Astrocyte of the spinal cord (primary cell): ENCODE measurements at places on chromosomes 11 and 22.
A peak's percentile ranks its signal among the peaks of the same experiment; 100 is the strongest.

DNA sequence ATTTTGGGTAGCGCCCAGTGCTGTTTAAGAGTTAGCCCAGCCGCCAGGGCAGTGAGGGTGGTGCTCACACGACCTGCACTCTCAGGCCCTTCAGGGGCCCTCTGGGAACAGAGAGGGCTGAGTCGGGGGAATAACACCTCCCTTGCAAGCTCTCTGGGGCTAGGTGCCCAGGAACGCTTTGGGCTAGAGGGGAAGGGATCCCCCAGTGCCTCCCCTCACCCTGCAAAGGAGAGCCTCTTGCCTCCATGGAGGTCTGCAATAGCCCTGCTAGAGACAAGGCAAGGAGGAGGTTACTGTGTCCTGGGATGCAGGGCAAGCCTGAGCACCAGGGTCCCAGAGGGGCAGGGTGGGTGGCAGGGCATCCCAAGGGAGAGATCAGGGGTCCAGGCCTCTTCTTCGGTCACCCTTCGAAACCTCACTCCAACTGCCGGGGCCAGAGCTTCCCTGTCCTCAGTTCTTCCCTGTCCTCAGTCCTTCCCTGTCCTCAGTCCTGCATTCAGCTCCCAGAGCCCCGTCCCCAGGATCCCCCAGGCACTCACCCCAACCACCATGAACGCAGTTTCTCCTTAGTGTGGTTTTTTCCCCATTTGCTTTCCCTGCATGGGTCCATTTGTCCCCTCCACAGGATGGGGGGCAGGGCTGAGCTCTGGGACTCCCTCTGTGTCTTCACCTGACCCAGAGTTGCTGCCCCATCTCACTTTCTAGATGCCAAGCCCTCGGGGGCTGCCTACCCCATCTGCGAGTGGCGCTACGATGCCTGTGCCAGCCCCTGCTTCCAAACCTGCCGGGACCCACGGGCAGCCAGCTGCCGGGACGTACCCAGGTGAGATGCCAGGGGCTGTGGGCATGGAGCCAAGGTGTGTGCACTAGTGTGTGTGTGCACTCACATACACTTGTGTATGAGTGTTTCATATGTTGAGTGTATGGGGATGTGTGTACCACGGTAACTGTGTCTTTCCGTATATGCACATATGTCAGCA lies 60.8 kb downstream of the OTOG start:
- DNase-seq = no peak

GRCh38 chr11:35101223-35101622 lies 37.7 kb upstream of the CD44 start:
- DNase-seq = no peak

- peak; percentile 19 for DNase-seq
Measured at GRCh38 chr22:40597526-40598430, 38.7 kb downstream of the MRTFA start.

- DNase-seq = no peak
Measured at GRCh38 chr22:49942565-49943404, 17.8 kb upstream of the PIM3 start.

DNA sequence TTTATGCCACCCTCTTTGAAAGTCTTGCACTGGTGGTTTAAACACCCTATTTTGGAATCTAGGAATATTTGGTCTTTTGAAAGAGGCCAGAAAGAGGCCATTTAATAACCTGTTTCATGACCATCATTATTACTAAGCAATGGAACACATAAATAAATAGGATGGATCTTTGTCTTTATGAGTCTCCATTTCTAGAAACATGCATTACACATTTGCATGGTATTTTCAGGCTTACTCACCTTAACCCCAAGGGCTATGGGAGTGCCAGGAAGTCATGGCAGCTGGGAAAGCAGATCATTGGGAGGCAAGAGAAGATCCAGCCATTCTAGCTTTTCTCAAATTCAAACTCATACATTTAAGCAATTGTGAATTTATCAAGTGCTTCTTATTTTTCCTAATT lies 185.8 kb upstream of the POU2AF2 start:
- peak; percentile 23 for DNase-seq

GRCh38 chr22:20312396-20313191 lies 7.3 kb downstream of the DGCR6L start:
- no peak for DNase-seq

GRCh38 chr11:73170140-73170539 lies 28.0 kb upstream of the FCHSD2 start:
- DNase-seq = no peak

GRCh38 chr22:27637604-27638003 lies 164.0 kb downstream of the MN1 start:
- DNase-seq = peak; percentile 20

DNA sequence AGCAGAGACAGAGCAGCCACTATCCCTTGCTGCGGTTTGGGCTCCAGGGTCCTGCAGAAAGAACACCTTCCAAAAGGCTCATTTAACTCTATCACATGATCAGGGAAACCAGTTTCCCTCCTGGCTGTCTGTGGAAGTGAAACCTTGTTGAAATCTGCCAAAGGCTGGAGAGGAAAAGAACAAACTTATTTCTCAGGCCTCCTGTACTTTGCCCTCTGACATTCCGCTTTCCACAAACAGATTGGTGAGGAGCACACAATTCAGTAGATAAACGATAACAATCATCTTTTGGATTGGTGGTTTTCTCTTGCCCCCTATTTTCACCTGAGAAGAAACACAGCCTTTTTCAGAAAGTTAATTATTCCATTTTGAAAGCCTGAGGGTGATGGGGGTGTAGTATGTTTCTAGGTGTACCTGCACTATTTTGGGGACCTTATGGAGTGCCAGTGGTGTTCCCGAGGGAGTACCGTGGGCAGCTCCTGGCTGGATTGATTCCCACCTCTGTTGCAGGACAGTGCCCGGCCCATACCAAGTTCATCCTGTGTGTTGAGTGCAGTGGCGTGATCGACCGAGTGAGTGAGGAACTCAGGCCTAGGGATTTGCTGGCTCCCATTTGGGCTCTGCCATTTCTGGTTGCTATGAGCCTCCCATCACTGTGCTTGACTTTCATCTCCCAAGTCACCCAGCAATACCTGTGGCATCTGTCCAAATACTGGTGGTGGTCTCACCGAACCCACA lies 102.0 kb downstream of the TBC1D22A start:
- DNase-seq = no peak

- DNase-seq = peak; percentile 89
Measured at GRCh38 chr11:130999992-131000770, 83.9 kb upstream of the SNX19 start.

DNA sequence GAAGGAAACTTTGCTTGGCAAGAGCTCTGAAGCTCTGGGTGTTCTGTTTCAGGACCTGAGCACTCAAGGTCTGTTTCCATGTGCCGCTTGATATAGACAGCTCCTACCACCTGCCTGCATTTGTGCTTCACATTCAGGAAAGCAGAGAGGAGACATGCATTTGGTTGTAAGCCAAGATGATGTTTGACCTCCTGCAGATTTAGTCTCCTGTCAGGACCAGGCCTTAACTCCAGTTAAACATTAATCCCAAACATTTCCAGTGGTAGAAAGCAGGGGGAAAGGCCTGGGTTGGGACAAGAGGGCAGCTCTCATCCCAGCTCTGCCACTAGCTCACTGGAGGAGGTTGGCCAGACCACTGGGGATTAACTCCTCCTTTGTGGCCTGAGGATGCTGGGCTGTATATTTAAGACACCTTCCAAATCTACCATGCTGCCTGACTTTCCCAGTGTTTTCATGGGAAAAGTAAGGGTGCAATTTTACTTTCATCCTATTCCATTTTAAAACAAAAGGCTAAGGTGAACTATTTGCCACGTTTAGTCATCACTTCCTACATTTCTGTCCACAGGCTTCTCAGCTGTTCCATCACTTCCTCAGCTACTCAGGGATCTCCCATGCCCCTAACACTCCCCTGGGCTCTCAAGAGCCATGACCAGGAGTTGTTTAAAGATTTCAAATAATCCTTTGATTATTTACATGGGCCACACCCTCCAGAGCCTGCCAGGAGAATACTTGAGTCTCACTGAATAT lies 80.9 kb downstream of the INSC start:
- DNase-seq = no peak

GRCh38 chr22:30459181-30460052 lies 12.4 kb downstream of the SEC14L3 start:
- peak; percentile 14 for DNase-seq

DNA sequence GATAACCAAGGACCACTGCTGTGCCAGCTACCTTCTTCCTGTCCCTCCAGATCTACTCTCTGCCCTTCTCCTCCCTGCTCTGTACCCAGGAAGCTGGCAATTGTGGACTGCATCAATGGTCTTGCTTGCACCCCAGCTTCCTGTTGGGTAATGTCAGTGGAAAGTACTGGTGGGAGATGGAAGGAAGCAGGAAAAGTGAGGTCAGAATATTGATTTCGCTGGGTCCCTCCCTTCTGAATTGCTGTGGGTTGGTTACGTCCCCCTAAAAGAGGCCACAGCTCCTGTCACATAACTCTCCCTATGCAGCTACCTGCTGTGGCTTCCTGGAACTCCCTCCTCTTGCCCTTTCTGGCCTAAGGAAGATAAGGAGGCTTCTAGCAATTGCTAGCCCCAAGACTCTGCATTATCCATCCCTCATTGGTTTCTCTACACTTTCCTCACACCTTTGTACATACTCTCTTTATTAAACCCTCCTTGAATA lies 81.2 kb downstream of the RASSF10 start:
- no peak for DNase-seq

DNA sequence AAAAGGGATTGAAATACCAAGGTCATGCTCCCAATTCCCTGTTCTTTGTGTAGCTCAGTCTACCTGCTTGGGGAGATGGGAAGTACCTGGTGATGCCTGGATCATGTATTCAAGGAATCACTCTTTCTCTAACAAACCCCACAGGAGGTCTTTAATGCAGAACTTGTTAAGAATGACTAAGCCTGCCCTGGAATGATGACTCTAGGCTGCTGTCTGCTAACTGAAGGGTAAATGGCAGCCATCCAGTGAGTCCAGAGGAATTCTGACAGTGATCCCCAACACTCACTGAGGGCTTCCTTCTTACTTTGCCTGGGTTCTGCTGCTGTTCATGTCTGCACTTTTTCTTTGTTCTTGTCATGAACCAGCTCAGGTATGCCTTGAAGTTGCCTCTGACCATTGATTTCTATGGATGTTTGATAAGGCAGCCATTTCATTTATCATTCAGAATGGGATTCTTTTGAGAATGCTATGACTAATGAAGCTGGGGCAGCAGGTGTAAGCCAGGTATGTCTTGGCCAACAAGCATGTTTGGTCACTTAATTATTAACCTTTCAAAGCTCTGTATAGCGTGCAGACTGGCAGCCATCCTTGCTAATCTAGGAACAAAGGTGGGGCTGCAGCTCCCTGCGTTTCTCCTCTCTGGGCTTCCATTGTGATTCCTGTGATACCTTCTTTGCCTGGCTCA lies 11.4 kb downstream of the PRSS23 start:
- peak; percentile 80 for DNase-seq

DNA sequence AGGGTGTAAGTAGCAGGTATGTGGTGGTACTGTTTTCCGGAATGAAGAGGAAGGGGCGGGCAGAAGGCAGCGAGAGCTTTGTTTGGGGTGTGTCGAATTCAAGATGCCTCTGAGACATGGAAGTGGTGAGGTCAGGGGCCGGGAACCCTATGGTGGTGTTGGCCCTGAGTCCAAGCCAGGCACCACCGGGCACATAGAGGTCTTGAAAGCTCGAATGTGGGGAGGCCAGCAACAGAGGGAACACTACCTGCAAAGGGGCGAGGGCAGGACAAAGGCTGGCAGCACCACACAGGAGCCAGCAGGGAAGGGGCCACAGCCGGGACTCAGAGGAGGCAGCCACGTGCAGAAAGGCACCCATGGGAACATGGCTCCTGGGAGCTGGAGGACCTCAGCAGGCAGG lies 57.8 kb downstream of the CDKN1C start:
- no peak for DNase-seq

GRCh38 chr22:48333323-48333763 lies 1494.3 kb downstream of the BRD1 start:
- DNase-seq = no peak

DNA sequence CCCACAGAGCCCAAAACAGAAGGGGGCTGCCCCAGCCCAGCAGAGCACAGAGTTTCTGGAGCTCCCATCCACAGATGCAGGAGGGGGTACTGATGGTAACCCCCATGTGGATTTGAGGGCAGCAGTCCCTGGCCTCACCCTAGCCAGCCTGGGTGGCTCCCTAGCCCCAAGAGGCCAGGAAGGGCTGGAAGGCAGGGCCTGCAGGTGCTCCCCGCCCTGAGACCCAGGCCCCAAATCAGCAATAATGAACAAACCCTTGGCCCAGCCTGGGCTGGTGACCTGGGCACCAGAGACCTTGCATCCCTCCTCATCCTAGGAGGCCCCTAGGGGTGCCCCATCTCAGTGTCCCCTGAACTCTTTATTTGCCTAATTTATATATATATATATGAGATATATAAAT lies 61.6 kb downstream of the MORC2 start:
- DNase-seq = no peak
